Heart left ventricle (tissue), 16 donors: ENCODE measurements at places on chromosomes 2 and 18. TPM values are rescaled to one million over a fixed set of nuclear protein-coding genes. Genes with fewer than 3 reads are reported as not detected.

- no peak overlapping the region for H3K4me3 ChIP-seq
- H3K36me3 ChIP-seq = no peaks in the 10 kb centered on the region
- peak overlapping the region; percentile 0 for H3K27ac ChIP-seq
Observed at GRCh38 chr2:109164739-109165221, 35.8 kb downstream of the SH3RF3 start.

DNA sequence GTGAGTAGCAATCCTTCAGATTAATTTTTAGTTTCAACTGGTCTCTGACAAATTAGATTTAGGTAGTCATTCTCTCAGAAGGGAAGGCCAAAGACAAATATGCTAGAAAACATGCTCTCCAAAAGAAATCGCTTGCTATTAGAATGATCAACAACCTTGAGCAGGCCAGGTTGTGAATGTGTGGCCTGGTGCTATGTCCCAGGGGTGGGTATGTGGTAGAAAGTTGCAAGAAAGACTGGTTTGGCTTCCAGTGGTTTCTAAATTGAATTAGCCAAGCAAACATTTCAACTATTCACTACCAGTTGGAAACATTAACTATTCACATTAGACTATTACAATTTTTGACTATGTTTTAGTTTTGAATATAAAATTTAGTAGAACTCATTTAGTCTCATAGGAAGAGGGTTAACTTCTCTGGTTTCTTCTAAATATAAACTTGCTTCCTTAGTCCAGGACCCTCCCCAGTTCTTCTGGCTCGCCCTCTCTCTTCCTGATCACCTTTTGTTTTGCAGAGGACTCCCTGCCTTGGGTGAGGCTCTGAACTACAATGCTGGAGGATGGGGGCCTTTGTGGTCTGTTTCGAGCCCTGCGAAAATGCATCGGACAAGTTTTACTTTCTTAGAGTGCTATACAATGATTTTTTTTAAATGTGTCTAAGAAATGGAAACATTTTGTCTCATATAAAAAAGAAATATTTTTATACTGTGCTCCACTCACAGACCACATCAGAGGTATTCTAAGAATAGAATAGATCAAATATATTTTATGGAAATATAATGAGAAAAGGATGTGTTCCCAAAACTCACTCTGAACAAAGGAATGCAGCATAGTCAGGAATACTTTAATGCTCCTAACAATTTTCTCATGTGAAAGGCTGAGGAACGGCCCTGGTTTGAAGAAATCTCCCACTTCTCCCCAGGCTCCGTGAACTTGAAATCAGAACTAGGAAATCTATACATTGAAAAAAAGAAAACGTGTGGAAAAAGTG, 375.0 kb upstream of the ZEB2 start:
- H3K27ac ChIP-seq = no peak overlapping the region
- no peak overlapping the region for H3K4me3 ChIP-seq
- no peaks in the 10 kb centered on the region for H3K4me1 ChIP-seq
- no peak for DNase-seq
- H3K36me3 ChIP-seq = no peaks in the 10 kb centered on the region

DNA sequence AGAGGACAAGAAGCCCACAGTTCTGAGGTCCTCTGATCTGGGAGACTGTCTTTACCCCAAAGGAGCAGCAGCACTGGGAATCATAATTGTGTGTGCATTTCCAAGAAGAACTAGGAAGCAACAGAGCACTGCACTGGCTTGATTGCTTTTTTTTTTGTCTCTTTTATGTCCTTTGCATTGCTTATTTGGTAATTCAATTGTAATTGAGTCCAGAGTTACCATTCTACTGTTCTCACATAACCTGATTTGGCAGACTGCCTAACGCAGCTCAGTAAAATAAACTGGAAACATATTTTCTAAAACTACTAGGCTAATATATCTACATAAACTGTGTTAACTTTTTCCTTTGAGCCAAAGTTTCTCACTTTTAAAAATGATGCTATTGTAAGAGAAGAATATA, 190.3 kb upstream of the SLC8A1 start:
- no peaks in the 10 kb centered on the region for H3K36me3 ChIP-seq
- H3K27me3 ChIP-seq = no peaks in the 10 kb centered on the region
- no peak for DNase-seq
- H3K27ac ChIP-seq = no peak overlapping the region

GRCh38 chr2:96923810-96924774, 54.2 kb upstream of the SEMA4C start:
- peaks cover 8% of the 10 kb centered on the region for H3K4me1 ChIP-seq
- no peak for DNase-seq
- no peak overlapping the region for H3K4me3 ChIP-seq
- H3K27me3 ChIP-seq = no peaks in the 10 kb centered on the region

GRCh38 chr18:9066817-9067306, 35.6 kb upstream of the NDUFV2 start:
- no peaks in the 10 kb centered on the region for H3K36me3 ChIP-seq
- H3K4me3 ChIP-seq = no peak overlapping the region
- H3K4me1 ChIP-seq = no peaks in the 10 kb centered on the region
- DNase-seq = no peak
- H3K27me3 ChIP-seq = no peaks in the 10 kb centered on the region

DNA sequence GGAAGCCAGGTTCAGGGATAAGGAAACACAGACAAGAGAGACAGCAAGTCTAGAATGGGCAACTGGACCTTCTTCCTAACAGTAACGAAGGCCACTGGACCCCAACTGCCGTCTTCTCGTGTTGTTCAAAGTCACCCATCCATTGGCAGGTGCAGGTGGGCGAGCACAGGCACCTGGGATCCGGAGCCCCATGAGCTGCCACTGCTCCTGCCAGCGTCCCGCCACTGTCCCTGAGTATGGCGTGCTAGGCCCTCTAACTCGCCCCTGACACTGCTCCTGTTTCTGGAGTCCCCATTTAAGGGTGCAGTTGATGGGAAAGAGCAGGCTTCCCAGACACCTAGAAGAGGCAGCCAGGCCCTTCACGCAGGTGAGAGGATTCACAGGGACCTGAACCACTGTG, 48.0 kb downstream of the NDUFA10 start:
- no peak for DNase-seq
- H3K36me3 ChIP-seq = no peaks in the 10 kb centered on the region
- H3K27me3 ChIP-seq = no peaks in the 10 kb centered on the region
- H3K27ac ChIP-seq = no peak overlapping the region
- no peak overlapping the region for H3K4me3 ChIP-seq
- no peaks in the 10 kb centered on the region for H3K4me1 ChIP-seq

The IL1R1 gene
- total RNA-seq = 17.4 TPM

The EMX1 gene
- not detected for total RNA-seq

The SRD5A2 gene
- not detected for total RNA-seq
